ENCODE measurements at places on chromosomes 7 and 10.

DNA sequence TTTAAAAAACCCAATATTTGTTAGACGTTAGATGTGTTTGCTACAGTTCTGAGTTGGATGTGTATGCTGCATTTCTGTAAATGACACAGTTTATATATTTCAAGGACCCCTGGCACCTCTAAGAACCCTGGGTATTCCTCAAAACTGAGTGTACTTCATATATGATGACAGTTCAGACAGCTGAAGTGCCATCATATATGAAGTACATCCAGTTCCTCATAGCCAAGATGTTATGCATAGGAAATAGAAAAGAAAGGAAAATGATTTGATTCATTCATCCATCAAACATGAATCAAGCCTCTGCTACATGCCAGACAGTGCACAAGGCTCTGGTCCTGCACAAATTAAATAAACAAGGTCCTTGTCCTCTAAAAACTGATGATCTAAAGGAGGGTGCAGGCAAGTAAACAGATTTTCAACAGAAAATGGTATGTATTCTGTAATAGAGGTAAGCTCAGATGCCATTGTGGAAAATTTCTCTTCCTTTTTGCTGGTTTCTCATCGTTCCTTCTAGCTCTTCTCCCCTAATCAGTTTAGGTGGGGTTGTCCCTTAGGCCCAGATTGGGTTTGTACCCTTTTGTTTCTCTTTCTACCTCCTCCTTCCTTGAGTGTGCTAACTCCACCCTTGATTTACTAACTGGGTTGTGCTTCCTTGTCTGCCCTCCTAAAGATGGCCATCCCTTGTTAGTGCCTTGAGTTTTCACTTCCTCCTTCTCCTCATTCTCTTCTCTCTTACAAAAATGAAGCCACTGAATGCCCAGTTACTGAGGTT lies 25.3 kb upstream of the SMIM30 start:
- DNase-seq = no peak

DNA sequence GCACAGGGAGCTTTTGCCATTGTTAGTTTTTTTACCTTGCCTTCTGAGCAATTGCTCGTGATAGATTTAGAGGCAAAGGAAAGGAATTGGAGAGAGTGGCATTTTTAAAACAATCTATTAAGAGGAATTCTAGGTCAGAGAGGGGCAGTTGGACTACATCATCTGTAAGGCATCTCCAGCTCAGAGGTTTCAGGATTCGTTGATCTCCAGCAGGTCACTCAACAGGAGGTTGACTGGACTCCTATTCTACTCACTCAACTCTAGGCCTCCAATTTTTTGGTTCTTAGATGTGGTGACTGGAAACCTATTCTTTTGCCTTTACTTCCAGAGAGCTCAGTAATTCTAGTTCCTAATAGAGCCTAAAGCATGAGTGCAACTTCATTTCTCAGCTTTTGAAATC lies 42.8 kb downstream of the TBXAS1 start:
- DNase-seq = no peak

GRCh38 chr7:122182081-122182480 lies 38.0 kb upstream of the AASS start:
- DNase-seq = no peak

- DNase-seq = no peak
Measured at GRCh38 chr7:44286182-44286617, 39.2 kb downstream of the CAMK2B start.

GRCh38 chr7:100471021-100471420 lies 7.0 kb upstream of the SPACDR start:
- no peak for DNase-seq

- peak; percentile 74 for DNase-seq
Measured at GRCh38 chr7:148527717-148528168, 62.8 kb upstream of the C7orf33 start.

GRCh38 chr7:29611941-29612544 lies 48.4 kb downstream of the PRR15 start:
- DNase-seq = no peak

- DNase-seq = no peak
Measured at GRCh38 chr10:16182688-16183087, 254.1 kb upstream of the PTER start.

- no peak for DNase-seq
Measured at GRCh38 chr7:25953859-25954258, 198.1 kb upstream of the NFE2L3 start.

GRCh38 chr10:42949287-42949686 lies 127.6 kb upstream of the RET start:
- no peak for DNase-seq

- DNase-seq = peak; percentile 38
Measured at GRCh38 chr10:70115948-70116682, 16.5 kb downstream of the AIFM2 start.

DNA sequence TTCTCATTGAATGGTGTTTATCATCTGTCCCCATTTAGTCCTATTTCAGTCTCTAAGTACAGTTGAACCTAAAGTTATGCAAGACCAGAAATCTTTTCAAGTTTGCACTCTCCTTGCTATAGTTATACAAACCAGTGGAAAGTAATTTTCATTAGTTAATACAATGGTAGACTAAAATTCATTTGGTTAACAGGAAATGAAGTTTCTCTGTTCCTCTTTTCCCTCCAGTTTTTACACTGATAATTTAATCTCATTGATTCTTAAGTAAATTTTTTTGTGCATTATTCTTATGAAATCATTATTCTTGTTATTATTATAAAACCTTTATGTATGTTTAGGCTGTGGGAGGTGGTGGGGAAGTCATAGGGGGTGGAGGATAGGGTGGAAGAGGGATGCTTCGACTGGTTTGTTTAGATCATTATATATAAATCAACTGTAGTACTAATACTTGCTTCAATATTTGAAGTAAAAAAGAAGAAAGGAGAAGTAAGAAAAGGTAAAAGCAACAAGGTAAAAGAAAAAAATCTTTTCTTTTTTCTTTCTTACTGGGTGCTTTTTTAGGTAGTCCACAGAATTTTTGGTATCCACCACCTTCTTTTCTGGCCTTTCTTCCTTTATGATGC lies 104.1 kb downstream of the GPR85 start:
- no peak for DNase-seq

DNA sequence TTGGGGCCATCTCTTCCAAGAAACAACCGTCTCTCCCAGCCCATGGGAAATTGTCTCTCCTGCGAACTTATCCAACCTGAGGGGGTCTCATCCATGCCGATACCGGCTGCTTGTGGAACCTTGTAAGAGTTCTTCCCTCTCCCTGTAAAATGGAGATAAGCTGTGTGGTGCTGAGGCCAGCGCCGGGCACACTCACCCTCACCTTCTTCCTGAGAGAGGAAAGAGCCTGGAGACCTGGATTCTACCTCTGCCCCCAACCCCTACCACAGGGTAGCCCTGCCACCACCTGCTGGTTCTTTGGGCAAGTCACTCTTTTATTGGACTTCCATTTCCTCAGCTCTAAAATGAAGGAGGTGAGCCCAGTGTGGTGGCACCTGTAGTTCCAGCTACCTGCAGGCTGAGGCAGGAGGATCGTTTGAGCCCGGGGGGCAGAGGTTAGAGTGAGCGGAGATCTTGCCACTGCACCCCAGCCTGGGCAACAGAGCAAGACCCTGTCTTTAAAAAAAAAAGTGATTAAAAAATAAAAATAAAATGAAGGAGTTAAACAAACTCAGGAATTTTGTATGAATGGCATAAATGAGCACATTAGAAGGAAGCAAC lies 38.4 kb upstream of the PSAP start:
- no peak for DNase-seq

DNA sequence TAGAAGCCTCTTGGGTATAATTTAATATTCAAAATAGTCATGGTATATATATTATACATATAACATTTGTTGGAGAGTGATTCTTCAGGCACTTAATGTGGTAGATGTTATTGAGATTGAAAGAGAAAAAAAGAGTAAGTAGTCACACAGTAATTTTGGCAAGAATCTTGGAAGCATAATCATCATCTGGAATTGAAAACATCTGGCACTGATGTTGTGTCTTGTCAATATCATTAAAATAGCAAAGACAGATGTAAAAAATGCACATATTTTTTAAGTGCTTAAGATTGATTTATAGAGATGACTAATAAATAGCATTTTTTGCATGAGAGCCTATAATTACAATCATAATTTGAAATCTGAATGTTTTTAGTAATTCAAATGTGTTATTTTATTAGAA lies 9.5 kb downstream of the SEMA3D start:
- DNase-seq = no peak

GRCh38 chr7:81562581-81562980 lies 207.3 kb downstream of the HGF start:
- DNase-seq = no peak

GRCh38 chr7:96823274-96823673 lies 113.6 kb upstream of the SEM1 start:
- no peak for DNase-seq

- no peak for DNase-seq
Measured at GRCh38 chr7:128381161-128381821, 19.8 kb upstream of the PRRT4 start.

- DNase-seq = no peak
Measured at GRCh38 chr7:72028267-72028666, 383.9 kb downstream of the CALN1 start.
